ENCODE measurements at places on chromosomes 12 and 14.

DNA sequence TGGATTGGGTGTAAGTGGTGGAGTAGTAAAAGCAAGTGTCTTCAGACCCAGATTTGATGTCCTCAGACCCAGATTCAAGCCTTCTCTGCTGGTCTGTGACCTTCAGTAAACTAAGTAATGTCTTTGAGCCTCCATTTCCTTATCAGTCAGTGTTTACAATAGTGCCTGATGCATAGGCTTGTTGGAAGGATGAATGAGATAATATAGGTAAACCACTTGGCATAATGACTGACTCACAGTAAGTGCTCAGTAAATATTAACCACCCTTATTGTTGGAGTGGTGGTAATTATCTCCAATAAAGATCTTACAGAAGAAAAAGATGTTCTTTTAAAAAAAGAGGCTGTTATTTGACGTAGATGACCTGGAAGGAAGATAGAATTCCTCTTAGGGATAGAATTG, 86.2 kb downstream of the IGF1 start:
- no peak for DNase-seq

DNA sequence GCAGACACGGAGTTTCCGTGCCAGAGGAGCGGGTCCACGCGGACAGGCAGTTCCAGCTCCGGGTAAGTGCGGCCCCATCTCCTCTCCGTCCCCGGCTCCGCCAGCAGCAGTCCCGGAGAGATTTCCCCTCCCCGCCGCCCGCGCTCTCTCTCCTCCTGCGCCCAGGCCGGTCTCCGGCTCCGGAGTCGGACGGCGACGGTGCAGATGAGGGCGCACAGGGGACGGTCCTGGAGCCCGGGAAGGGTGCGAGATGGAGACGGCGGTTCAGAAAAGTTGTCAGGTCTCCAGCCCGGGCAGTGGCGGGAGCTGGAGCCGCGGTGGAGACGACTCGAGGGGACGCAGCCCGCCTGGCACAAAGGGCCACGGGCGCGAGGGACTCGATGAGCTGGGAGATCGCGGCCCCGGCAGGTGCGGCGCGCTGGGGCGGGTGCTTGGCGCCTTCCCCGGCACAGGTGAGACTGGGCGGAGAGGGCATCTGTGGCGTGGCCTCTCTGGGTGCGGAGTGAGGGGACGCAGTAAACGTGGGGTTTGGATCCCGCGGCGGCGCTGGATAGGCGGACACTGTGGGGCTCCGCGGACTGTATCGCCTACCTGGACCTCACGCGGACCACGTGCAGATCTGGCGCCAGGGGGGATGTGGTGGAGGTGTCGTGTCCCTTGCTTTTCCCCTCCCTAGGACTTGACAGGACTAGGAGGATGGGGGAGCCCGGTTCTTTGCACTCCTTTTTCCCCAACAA, 1540.3 kb upstream of the TMEM132C start:
- no peak for DNase-seq

- no peak for DNase-seq
These were observed 41.5 kb downstream of the APAF1 start for GRCh38 chr12:98686603-98687002.

DNA sequence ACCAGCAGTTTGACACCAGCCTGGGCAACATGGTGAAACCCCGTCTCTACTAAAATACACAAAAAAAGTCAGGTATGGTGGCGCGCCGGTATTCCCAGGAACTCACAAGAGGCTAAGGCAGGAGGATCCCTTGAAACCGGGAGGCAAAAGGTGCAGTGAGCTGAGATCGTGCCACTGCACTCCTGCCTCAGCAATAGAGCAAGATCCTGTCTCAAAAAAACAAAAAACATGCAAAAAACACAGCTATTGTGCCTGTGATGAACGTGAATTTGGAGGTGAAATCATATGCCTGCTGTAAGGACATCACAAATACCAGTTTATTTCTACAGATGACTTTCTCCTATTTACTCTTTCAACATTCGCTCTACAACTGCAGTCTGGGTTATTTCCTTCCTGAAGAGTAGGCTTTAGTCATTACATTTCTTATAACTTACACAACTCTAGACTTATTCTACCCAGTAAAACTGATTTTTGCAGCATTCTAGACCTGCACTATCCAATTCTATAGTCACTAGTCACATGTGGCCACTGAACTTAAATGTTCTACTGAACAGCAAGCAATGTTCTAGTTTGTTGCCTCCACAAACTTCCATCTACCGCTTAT, 48.3 kb downstream of the HNRNPC start:
- no peak for DNase-seq

- DNase-seq: no peak
These were observed 14.6 kb downstream of the CCDC88C start for GRCh38 chr14:91402771-91403600.

DNA sequence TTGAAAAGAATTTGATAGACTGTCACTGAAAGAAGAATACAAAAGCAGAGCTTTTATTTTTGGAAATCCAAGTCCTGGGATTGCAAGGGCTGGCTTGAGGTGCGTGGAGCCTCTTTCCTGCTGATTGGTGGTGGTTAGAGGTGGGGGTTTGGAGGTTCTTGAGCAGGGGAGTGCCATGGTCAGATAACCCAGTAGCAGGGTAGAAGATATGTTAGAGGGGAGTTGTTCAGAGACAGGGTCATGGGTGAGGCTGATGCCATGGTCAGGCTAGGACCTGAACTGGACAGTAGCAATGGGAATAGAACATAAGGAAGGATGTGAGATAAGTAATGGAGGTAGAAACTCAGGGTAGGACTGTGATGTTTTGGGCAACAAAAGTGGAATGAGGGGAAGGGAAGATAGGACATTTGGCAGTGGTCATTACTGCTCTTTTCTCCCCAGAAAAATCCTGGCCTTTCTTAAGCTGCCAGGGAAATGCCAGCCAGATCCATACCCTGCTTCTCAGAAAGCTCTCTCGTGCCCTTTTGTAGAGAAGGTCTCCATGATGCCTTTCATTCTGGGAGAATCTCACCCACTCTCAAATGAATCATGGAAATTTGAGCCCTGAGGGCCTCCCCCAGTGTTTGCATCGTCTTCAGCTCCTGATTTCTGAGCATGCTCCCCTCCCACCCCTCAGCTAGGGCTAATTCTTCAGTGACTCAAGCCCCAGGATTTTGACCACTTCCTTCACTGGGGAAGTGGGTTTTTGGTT, 9.5 kb downstream of the EMP1 start:
- DNase-seq: no peak

- no peak for DNase-seq
These were observed 8.6 kb downstream of the SLC25A29 start for GRCh38 chr14:100297320-100298300.

- no peak for DNase-seq
These were observed 17.3 kb downstream of the TMEM19 start for GRCh38 chr12:71703206-71703605.

GRCh38 chr12:122346054-122346453, 76.4 kb downstream of the CLIP1 start:
- no peak for DNase-seq

DNA sequence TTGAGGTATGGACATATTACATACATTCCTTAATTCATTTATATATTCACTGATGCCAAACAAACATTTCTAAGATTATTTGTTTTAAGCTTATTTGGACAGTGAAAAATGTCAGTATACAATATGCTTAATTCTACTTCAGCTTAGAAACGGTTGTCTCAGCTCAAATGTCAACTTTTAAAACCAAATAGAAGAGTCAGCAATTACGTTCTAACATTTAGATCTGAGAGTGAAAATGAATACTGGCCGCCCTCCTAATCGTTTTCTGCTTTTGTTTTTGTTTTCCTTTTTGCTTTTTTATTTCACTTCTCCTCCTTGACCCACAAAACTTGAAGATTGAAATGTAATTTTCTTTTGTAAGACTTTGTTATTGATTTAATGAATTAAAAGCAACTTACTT, 19.7 kb upstream of the RERG start:
- DNase-seq: no peak

DNA sequence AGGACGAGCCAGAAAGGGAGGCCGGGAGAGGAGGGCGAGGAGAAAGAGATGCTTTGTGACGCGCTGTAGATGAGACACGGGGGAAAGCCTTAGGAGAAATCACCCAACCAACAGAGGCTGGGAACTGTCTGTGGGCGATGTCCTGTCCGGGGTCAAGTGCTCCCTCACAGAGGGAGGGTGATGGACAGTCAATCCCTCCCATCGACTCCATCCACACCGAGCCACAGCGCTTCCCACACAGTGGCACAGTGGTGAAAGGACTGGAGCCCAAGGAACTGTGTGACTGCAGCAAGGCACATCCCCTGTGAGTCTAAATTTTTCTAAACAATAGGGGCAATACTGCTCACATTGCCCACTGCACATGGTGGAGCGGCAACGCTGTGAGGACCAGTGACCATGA, 89.1 kb downstream of the TTC7B start:
- DNase-seq: no peak

GRCh38 chr12:133130808-133131128, 341 bp downstream of the ZNF10 start:
- no peak for DNase-seq

DNA sequence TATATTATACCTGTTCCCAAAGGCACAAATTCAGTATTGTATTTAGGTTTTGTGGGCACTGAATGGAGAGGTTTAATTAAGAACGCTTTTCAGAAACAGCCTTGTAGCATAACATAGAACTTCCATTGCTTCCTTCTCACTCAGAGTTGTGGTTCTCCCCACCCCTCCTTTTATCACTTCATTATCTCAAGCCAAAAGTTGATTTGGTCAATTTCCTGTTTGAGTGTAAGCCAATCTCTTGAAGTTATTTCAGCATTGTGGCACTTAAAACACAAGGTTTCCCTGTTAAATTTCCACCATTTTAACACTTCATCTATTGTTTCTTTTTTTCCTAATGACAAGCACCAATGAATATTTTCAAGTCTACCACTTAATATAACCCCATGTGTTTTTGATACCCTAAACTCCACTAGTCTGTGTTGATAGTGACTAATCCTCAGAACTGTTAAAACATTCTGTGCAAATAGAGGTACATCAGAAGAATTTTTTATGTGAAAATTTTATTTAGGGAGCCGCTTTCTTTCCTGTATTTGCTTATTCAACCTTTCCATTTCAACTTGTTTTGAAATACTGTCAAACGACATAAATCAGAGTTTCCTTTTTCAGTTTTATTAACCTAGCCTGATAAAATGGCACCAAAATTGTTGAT, 340.1 kb downstream of the BCAT1 start:
- no peak for DNase-seq

DNA sequence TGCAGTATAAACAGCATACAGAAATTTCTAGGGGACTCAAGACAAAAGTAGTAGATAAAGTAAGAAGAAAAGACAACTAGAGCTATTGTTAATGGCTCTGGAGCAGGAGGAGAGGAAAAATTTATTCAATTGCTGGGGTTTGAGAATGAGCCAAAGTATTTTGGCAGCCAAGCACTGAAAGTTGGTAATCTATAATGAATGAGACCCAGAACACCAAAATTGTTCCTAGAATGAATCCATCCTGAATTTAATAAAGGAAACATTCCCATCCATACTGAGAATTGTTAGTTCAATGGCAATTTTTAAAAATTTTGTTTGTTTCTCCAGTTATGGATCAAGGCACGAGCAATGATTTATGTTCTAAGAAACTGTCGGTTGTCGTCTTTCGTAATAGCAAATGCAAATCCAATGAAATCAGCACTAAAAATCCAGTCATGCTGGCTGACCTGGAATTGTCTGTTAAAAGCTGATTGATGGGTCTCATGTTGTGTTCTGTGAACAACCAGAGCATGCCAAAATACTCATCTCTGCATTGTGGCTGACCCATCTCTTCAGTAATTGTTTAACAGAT, 170.9 kb upstream of the LMNTD1 start:
- no peak for DNase-seq

DNA sequence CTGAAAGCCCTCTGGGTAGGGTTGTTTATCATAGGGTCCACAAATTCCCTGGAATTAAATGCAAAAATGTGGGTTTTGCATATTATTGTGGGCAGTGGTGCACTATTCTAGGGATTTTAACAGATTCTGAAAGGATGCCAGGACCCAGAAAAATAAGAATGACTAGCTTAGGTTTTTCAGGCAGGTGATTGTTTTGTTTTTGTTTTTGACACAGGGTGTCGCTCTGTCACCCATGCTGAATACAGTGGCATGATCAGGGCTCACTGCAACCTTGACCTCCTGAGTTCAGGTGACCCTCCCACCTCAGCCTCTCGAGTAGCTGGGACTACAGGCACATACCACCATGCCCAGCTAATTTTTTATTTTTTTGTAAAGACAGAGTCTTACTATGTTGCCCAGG, 19.2 kb downstream of the GALNT6 start:
- DNase-seq: no peak

GRCh38 chr12:59587710-59588109, 8.1 kb upstream of the SLC16A7 start:
- DNase-seq: no peak

DNA sequence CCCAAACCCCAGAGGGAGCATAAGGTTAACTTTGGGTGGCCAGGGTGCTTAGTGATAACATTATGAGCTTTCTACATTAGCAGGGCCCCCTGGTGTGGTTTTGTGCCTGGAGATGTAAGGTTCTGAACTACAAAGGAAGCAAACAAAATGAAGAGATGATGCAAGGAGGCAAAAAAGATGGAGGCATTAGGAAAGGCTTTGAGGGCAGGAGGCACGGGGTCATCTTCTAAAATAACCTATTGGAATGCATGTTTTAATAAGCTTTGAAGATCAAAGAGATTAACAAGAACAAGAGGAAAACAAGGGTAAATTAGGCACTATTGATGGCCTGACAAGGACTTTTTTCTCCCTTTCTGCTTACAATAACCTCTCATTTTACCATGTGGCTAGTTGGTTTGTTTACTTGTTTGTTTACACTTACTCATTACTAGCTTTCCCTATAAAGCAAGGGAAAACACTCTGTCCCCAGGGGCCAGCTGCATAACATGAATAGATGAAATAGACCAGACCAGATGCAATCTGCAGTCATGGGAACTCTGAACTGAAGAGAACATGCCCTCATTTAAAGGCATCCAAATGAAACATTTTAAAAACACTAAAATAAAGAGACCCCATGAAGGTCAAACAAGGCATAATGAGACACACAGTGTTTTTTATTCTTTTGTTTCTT, 390.3 kb downstream of the DIO2 start:
- DNase-seq: peak; percentile 25

DNA sequence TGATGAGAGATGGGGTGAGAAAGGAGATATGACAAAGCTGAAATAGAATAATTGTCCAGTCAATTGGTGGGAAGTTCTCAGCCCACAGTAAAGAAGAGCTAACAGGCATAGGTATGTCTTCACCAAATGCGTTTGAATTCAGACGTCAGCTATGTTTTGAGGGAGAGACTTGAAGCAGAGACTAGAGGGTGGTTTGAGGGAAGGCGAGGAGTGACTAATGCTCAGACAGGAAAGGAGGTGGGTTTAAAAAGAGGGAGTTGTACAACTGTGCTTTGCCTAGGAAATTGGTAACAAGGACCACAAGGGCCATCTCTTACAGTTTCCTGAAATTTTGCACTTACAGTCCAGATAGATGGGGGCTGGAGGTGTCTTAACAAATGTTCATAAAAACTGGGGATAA, 6.4 kb downstream of the JKAMP start:
- no peak for DNase-seq

GRCh38 chr12:32896432-32897280, at the start of gene PKP2:
Gene PKP2 (minus strand): TSS chr12:32896777. CDS start chr12:32896731, 46 bp downstream.
- DNase-seq: peak; percentile 93

- no peak for DNase-seq
These were observed 367.3 kb downstream of the DUSP6 start for GRCh38 chr12:88985011-88985410.

Measured in NCI-H1930 (cell line).